Nucleus accumbens (tissue), 56 donors: ENCODE measurements at places on chromosomes 4 and X.
A peak's percentile ranks its signal among the peaks of the same experiment; 100 is the strongest.

DNA sequence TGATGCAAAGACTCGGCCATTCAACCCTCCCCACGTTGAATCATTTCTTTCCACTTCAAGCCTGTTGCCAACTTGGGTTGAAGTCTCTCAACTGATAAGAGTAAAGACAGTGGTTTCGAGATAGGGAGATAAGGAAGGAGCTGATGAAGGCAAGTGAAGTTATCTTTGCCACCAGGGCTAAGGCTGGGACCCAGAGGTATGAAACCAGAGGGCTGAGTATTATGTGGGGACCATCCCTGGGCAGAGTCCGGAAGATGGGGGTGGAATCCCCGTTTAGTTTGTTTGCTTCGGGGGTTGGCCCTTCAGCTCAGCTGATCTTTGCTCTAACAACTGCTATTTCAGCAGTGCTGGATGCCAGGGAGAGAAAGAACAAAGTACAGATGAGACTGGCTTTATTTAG is 2.3 kb upstream of the XPNPEP2 start:
- DNase-seq = no peak

DNA sequence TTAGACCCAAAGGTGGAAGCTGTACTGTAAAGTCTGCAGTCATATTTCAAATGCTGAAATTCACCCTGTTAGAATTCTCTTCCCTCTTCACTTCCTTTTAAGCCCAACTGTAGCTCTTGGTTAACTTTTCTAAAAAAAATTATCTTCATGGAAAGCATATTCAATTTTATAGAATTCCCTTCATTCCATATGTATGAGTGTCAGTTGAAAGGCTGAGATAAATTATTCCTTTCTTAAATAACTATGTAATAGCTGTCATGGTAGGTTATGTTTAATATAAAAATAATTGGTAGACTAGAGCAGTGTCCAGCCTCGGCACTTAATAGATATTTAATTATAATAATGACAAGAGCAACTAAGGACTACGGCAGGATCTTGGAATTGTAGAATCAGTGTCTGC is 16.8 kb upstream of the ARSH start:
- DNase-seq = no peak

DNA sequence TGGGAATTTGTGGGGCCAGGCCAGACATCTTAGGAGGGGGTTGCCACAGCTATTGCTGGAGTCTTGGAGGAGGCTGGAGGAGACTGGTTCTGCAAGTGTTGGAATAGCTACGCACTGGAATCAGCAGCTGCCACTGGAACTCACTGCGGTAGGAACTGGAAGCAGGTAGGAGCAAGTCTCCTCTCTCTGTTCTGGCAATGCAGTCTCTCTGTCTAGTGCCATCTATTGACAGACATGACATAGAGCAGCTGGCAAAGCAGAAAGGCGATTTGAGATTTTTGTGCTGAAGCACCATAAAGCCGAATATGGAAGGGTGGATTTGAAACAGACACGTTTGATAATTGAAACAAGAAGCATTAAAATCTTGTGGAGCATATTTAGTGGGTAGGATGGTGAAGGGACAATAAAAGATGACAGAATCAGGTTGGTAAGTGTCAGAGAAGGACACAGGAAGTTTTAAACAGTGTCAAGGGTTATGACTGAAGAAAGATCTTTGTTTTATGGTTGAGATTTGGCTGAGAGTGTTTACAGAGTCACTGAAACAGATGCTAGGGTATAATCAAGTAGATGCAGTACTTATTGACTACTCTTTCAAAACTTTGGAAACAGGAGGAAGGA is 23.5 kb upstream of the SYNPO2 start:
- DNase-seq = peak; percentile 1

GRCh38 chr4:120059036-120059435 is 7.6 kb downstream of the MAD2L1 start:
- DNase-seq = no peak

- DNase-seq = no peak
These were observed 175.9 kb downstream of the SHROOM3 start for GRCh38 chr4:76610751-76611547.

GRCh38 chr4:45241976-45242375 is 515.6 kb upstream of the GNPDA2 start:
- no peak for DNase-seq

DNA sequence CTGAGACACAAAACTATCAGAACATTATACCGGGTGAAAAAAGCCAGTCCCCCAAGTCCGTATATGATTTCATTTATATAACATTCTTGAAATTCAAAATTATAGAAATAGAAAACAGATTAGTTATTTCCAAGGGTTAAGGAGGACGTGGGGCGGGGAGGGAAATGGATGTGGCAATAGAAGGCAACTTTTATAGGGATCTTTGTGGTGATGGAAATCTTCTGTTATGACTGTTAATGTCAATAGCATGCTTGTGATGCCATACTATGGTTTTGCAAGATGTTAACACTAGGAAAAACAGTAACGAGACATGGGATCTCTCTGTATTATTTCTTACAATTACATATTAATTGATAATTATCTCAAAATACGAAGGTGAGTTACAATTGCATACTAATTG is 96.4 kb downstream of the LNX1 start:
- no peak for DNase-seq

- DNase-seq = no peak
These were observed 145.1 kb downstream of the AMELX start for GRCh38 chrX:11438380-11438723.

- no peak for DNase-seq
These were observed 19.9 kb downstream of the IQSEC2 start for GRCh38 chrX:53261355-53261972.

DNA sequence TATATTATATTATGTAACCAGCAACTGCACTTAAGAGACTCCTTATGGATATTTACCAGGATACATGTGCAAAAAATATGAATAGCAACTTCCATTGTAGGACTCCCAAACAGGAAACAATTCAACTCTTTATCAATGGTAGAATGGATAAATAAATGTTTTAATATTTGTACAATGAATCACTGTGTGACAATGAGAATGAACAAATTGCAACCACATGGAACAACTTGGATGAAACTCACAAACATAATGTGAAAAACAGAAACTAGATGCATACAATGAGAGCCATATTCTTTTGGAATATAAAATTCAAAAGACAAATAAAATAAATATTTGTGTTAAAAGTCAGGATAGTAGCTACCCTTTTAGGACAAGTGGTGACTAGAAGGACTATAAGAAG is 1015.7 kb downstream of the TECRL start:
- DNase-seq = no peak

- no peak for DNase-seq
These were observed 225.8 kb downstream of the STK32B start for GRCh38 chr4:5277079-5277478.

DNA sequence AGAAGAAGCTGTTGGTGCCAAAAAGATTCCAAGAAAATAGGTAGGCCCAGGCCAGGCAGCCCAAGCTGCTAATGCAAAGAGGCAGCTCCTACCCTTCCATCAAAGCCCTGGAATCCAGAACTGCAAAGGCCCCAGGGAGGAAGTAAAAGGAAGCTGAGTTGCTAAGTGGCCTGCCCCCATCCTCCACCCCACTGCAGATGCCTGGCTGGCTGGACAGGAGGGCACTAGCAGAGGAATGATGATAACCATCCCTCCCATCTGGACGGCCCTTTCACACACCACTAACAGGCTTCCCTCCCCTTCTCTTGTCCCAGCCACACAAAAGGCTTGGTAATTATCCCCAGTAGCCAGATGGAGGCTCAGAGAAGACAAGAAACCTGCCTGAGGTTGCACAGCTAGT is 32.4 kb upstream of the PJA1 start:
- DNase-seq = no peak

- no peak for DNase-seq
These were observed 226.9 kb downstream of the FBXW7 start for GRCh38 chr4:152308951-152309350.

- no peak for DNase-seq
These were observed 9.6 kb downstream of the BMP3 start for GRCh38 chr4:81040012-81040659.

- no peak for DNase-seq
These were observed 1.7 kb upstream of the METTL14 start for GRCh38 chr4:118683513-118683912.

- DNase-seq = no peak
These were observed 32.0 kb downstream of the GPRIN3 start for GRCh38 chr4:89275587-89275986.

DNA sequence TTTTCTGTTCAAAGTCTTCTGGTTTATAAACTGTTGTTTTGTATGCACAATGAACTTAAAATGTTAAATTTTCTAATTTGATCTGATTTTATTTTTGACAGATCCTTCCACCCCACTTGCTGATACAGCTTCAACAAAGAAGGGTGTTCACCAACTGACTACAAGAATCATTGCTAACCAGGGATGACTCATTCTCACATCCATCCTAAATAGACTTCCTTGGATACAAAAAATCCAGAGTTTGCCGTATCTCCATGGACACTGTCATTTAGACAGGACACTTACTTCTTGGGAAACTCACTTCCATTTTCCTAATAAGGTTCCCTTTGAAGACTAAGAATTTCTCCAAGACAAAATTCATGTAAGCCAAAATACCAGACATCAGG is 111.6 kb upstream of the NWD2 start:
- no peak for DNase-seq
